Vagina (tissue), 2 donors: ENCODE measurements at places on chromosomes 11 and 22.

DNA sequence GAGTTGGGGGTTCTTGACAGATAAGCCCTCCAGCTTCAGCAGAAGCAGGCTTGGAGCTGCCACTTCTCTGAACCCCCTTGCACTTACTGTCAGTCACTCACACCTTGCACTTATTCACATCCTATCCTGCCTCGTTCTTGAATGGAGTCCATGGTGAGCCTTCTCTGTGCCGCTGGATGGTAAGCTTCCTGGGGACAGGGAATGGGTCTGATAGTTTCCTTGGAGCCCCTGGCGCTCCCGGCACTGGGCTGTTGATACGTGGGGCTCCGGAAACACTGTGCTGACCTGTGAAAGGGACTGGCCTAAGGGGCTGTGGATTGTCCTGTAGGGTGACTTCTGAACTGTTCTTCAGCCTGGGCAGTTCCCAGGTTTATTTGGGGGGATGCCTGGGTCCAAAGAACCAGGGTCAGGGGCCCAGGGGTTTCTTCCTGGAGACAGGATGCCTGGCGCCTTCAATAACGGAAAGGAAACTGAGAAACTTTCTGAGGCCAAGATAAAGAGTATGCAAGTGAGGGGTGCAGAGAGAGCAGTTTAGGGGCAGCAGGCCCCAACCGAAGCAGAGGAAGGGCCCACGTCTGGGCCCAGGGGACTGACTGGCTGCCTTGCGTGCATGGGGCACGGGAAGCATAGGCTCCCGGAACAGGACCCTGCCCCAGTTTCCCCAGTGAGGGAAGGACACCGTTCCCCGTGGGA lies 709 bp upstream of the ST3GAL4 start:
- no peak for DNase-seq

DNA sequence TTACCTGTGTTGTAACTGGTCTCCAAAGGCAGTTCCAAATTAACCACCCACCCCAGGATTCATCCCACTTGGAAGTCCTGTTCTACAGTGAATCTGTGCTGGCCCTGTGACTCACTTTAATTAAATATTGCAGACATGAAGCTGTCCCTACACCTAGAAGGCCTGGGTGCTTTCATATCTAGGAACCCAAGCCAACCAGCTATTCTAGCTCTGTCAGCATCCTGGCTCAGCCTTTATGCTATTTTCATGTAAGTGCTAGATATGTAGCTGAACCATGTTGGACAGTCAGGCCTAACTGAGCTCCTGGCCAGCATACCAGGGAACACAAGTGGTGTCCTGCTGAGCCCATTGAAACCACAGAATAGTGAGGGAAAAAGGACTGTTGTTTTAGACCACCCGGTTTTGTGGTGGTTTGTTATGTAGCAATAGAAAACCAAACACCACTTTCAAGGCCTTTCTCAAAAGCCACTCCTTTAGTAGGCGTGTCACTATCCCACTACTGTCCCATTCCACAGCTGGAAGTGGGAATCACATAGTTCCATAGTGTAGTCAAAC lies 30.3 kb downstream of the CNTF start:
- DNase-seq, result no peak

- DNase-seq, result no peak
Observed at GRCh38 chr11:40647295-40647694, 812.2 kb downstream of the LRRC4C start.

DNA sequence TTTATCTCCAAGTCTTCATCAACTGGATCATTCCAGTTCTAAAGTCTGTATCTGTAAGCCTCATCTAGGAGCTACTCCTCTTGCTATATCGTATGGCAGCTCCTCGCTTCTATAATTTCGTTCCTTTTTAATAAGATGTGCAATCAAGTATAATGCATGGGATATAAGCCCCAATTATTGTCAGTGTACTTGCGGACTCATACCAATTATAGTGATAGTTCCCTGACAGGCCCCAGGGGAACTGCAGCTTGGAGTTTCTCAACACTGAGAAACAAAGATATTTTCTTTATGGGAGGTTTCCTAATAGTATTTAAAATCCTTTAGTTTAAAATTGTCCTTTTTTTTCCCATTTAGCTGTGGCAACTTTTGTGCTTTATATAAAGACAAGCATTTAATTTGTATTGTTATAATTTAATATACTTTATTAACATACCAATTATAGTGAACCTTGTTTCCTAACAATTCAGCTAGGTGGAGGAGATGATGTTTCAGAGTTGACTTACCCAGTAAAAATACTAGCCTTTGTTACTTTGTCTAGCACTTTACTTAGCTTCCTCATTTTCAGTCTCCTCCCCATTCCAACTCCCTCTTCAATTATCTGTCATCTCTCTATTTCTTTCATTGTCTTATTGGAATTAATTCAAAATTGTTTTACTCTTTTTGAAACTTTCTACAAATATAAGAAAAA lies 25.3 kb upstream of the DDX17 start:
- no peak for DNase-seq

DNA sequence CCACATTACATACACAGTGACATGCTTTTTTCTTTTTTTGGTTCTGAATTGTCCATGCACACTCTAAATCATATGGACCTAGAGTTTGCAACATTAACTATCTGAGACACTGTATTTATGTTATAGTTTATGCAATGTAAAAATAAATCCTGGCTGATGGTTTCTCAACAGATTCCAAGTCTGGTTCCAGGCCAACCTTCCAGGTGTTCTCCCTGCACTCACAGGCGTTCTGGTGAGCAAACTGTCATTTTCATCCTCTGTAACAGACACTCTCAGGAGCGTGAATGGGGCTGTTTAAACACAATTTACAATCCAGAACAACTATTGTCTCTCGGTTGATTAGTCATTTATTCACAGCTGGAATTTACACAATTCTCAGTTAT lies 36.5 kb upstream of the ANKK1 start:
- DNase-seq, result no peak

DNA sequence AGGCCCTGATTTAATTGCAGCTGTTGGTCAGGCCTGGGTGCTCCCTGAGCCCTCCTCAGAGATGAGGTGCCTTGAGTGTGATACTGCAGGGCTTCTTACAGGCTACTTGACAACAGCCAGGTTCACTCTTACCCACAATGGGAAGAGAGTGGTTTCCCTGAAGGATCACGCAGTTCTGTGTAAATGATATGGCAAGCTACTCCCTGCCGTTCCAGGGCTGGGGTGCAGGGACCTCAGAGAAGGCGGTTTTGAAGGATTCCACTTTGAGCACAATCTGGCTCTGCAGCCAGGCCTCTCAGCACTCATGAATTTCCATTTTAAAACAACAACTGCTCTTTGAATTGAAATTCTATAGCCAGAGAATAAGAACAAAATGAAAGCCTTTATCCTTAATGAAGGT lies 92.9 kb downstream of the SLC17A6 start:
- no peak for DNase-seq

GRCh38 chr11:12276356-12276755 lies 101.0 kb upstream of the PARVA start:
- no peak for DNase-seq

GRCh38 chr11:85758026-85758425 lies 52.9 kb downstream of the SYTL2 start:
- DNase-seq, result no peak

DNA sequence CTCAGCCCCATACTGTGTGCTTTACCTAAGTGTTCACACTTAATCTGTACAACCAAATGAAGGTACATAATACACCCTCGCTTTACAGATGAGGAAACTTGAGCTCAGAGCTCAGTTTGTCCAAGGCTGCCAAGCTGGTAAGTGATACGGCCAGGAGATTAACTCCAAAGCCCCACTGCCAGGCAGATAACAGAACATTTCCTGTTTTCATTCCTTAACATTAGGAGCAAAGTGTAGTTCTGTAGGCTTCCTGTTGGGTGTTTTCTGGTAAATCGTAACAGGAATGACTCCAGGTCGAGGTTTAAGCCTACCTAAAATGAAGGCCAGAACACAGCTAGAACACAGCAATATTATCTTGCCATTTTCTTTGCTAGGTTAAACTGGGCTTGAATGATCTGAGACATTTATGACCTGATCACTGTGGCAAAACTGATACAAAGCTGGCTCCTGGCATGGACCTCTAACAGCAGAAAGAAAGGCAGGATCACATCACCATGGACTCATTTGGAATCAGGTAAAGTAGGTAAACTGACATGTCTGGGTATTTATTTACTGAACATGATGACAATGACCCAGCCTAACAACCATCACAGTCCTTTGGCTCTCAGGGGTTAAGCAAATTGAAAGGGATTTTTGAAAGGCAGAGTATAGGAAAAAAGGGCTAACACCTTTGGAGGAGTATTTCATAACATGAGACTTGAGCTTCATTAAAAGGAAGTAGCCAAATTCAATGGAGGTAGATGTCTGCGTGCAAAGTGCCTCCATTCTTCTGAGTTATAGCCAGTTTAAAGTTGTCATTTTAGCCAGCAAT lies 3.9 kb upstream of the NUP50 start:
- no peak for DNase-seq

DNA sequence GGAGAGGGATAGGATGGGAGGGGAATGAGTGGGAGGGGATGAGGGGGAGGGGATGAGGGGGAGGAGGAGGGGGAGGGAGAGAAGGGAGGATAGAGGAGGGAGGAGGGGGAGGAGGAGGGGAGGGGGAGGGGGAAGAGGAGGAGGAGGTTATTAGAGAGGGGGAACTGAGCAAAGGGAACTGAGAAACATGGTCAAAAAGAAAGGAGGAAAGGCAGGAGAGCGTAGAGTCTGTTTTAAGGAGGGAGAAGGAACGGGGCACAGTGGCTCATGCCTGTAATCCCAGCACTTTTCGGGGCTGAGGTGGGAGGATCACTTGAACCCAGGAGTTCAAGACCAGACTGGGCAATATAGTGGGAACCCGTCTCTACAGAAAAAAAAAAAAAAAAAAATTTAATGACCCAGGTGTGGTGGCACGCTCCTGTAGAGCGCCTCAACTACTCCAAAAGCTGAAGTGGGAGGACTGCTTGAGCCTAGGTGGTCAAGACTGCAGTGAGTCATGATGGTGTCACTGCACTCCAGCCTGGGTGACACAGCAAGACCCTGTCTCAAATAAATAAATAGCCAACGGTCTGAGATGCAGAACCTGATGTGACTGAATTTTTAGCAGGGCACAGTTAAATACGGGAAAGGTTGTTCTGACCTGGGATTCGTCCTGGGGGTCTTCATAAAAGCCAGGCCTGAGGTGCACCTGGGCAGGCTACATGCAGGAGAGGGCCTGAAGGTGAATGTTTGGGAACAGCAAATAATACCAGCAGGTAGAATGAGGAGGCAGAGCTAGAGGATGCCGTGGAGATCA lies 4.0 kb downstream of the B3GNT6 start:
- DNase-seq, result no peak

GRCh38 chr11:69891421-69892236 lies 72.4 kb upstream of the FGF3 start:
- DNase-seq, result no peak

DNA sequence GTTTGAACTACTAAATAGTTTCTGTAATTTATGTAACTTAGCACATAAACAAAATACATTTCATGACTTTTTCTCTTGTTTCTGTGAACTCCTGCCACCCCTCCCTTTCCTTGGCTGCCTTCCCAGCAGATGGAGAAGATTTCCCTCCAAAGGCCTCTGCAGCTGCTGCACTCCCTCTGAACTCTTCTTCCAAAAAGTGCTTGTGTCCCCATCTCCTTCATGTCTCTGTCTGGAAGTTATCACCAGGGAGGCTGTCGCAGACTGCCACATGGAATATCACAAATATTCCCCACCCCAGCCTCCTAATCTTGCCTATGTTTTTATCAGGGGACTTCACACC lies 1068.3 kb downstream of the OPCML start:
- DNase-seq, result no peak

GRCh38 chr22:36211237-36211861 lies 9.7 kb upstream of the APOL4 start:
- DNase-seq, result no peak

GRCh38 chr11:57353852-57354251 lies 15.7 kb downstream of the P2RX3 start:
- DNase-seq, result no peak

- no peak for DNase-seq
Observed at GRCh38 chr11:114774599-114775361, 96.5 kb downstream of the NXPE2 start.

GRCh38 chr22:22460635-22461034 lies 47.9 kb downstream of the ZNF280B start:
- DNase-seq, result no peak

DNA sequence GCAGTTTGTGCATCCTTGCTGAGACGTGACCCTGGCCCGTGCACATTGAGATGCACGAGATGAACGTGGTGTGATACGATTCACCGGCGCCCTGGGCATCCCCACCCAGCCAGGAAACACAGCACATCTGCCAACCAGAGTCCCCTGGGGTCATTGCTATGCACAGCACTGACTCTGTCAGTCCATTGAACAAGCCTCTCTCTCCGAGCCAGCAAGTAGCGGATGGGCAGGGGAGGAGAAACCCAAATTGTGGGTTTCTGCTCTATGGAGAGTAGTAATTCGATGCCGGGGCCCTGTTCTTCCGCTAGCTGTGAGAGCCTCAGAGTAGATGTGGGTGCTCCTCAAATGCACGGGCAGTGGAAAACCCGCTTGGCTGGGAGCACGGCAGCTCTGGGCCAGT lies 85.1 kb downstream of the ARHGAP8 start:
- DNase-seq, result no peak

GRCh38 chr11:96333191-96333719 lies 9.7 kb downstream of the MAML2 start:
- DNase-seq, result no peak

DNA sequence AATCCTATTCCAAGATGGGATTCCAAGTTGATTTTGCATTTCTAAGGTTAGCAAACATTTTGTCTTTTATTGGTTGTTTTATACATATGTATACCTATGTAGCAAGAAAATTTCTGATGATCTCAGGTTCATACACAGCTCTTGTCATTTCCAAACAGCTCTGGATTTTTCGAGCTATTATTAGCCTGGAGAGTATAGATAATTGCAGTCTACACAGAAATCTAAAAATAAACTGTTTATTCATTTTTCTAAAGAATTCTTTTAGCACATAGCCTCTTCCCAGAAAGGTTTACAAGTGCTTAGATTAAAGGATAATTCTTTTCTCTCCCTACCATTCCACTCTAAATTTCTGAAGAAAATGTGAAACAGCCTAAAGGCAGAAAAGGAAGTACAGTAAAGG lies 705.0 kb downstream of the NTM start:
- DNase-seq, result no peak

DNA sequence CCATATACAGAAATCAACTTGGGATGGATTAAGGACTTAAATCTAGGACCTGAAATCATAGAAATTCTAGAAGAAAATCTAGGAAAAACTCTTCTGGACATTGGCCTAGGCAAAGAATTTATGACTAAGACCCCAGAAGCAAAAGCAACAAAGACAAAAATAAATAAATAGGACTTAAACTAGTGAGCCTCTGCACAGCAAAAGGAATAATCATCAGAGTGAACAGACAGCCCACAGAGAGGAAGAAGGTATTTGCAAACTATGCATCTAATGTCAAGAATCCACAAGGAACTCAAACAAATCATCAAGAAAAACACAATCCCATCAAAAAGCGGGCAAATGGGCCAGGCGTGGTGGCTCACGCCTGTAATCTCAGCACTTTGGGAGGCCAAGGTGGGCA lies 32.4 kb downstream of the TTC28 start:
- DNase-seq, result no peak
